DMS153 (cell line): ENCODE measurements at places on chromosomes 4 and X.

DNA sequence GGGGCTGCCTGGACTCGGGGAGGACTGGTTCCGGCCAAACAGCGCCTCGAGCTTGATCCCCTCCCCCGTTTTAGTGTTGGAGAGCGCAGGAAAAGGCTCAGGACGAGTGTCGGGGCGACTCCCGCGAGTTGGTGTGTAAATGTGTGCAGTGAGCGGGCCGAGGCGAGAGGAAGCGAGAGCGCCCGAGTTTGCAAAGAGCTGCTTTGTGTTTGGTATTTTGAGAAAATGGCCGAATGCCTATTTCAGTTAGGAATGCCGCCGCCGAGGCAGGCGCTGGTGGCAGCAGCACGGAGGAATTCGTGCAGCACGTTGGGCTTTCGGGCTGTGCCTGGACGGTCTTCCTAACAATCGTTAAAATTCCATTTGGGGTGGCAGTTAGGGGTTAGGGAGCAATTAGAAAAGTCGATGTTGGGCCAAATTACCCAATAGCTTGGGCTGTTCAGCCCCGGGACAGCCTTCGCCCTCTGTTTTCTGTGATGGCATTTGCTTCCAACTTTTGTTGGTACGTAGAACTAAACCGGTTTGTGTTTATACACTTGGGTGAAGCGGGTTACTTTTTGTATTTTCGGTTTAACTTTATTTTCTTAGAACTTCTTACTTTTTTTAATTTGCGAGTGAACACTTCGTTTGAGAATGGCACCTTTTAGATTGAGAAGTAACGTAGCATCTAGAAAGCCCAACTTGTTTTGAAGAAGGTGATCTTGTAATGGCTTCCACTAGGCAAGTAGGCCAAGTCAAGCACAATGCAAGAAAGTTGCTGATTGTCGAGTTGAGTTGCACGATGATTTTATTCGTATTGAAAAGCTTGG is 1.6 kb downstream of the REST start:
- no peak for DNase-seq

GRCh38 chr4:44661940-44662622 is 10.7 kb upstream of the YIPF7 start:
- DNase-seq: no peak

GRCh38 chrX:121106484-121107235 is 59.2 kb downstream of the GLUD2 start:
- no peak for DNase-seq

DNA sequence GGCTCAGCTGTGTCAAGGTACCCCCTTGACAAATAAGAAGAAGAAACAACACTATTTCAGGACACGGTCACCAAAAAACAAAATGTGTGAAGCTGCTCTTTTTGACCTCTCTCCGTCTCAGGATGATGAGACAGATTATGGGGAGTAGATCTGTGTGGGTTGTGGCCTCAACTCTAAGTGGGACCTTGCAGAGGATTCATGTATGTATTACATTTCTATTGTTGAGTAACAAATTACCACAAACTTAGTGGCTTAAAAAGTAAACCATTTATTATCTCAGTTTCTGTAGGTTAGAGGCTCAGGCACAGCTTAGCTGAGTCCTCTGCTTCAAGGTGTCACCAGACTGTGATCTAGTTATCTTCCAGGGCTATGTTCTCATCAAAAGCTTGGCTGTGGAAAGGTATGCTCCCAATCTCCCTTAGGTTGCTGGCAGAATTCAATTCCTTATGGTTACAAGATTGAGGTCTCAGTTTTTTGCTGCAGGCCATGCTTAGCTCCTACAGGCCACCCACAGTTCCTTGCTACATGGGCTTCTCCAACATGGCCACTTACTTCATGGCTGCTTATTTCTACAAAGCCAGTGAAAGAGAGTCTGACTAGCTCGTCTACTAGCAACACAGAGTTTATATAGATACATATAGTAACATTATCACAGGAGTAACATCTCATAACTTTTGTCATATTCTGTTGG is 28.1 kb downstream of the DGKK start:
- no peak for DNase-seq

DNA sequence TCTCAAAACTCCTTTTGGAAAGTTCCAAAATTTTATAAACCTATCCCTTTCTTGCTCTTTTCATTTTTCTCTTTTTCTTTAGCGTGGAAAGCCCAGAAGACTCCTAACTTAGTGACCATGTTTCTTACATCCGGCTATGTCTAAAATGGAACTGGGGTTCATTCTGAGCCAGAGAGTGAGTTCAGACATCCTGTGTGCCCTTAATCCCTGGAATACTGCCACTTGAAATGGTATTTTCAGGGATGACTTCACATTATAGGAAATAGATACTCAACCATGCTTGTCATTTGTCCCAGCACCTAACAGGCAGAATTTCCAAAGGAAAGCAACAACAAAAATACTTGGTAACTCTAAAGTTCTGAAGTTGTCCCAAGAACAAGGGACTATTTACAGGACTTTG is 379.6 kb downstream of the ARHGAP24 start:
- DNase-seq: no peak

DNA sequence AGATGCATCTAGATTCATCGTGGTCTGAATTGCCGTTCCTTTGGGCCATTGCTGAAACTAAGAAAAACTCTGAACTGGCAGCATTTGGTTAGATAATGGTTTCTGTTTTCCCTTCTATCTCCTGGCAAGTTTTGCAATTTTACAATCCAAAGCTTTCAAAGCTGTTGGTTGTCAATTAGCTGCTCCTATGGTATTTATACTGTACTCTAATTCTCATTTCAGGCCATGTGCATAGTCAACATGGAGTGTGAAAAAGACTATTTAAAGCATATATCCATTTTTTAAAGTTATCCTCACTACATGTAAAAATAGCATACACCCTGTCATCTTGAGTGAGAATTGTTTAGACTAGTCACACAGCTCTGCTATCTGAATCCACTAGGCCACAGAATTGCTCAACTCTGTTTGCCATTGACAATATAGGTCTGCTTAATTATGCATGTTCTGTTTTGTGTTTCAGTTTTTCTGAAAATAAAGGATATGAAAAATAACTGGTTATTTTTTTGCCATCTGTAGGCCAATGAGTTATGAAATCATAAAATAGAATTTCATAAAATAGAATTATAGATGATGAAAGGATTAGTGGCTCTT is 27.7 kb upstream of the TEC start:
- DNase-seq: no peak
